Ascending aorta (tissue), 2 donors: ENCODE measurements at places on chromosomes 2 and 18. TPM values are rescaled to one million over a fixed set of nuclear protein-coding genes. Genes with fewer than 3 reads are reported as not detected.

DNA sequence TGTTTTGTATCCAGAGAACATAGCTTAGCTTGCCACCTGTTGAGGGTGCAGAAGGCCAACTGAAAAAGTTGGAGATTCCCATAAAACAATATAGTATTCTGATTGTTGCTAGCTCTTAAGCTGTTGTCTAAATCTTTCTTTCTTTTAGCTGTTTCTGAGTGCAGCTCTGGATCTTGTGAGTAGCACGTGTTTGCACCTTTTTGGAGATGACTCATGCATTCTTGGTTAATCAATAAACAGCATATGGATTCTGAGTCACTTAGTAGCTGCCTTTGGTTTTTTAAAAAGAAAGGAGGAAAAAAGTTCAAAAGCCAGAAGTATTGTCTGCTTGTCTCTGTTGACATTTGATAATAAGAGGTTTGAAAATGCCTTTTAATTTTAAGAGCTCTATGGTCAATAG lies 483.0 kb upstream of the FSIP2 start:
- H3K27ac ChIP-seq, result no peak overlapping the region
- H3K4me3 ChIP-seq, result no peak overlapping the region
- no peaks in the 10 kb centered on the region for H3K4me1 ChIP-seq
- no peak for DNase-seq
- H3K36me3 ChIP-seq, result no peaks in the 10 kb centered on the region

- no peaks in the 10 kb centered on the region for H3K27me3 ChIP-seq
- DNase-seq, result no peak
- H3K4me1 ChIP-seq, result no peaks in the 10 kb centered on the region
- no peaks in the 10 kb centered on the region for H3K36me3 ChIP-seq
These were observed 59.3 kb downstream of the WDR75 start for GRCh38 chr2:189500456-189501160.

DNA sequence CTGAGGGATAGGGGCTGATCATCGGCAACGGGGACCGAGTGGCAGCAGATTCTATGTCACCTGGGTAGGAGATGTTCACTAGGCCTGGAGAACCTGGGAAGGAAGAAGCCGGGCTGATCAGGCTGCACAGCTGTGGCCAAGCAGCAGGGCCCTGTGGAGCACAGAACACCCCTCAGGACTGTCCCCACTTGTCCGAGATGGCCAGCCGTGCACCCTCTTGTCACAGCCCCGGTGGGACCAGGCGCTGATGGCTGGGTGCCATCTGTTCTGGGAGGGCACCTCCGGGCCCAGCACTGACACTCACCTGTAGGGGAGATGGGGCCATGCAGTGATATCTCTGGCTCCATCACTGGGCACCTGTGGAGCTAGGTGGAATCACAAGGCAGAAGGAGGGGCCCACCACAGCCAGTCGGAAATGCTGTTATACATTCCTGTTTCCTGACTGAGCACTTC lies 217.9 kb upstream of the RAB6C start:
- no peak overlapping the region for H3K4me3 ChIP-seq
- no peaks in the 10 kb centered on the region for H3K4me1 ChIP-seq
- no peaks in the 10 kb centered on the region for H3K36me3 ChIP-seq
- H3K27me3 ChIP-seq, result no peaks in the 10 kb centered on the region

GRCh38 chr2:104444392-104444791 lies 409.5 kb upstream of the POU3F3 start:
- no peaks in the 10 kb centered on the region for H3K27me3 ChIP-seq
- H3K4me3 ChIP-seq, result no peak overlapping the region
- DNase-seq, result no peak
- no peak overlapping the region for H3K27ac ChIP-seq
- H3K36me3 ChIP-seq, result no peaks in the 10 kb centered on the region

- H3K27me3 ChIP-seq, result no peaks in the 10 kb centered on the region
- no peaks in the 10 kb centered on the region for H3K36me3 ChIP-seq
- no peak overlapping the region for H3K4me3 ChIP-seq
- DNase-seq, result no peak
- H3K4me1 ChIP-seq, result no peaks in the 10 kb centered on the region
These were observed 68.9 kb downstream of the DCC start for GRCh38 chr18:52408800-52409302.

GRCh38 chr2:13504808-13505207 lies 788.1 kb downstream of the TRIB2 start:
- no peak for DNase-seq
- H3K4me3 ChIP-seq, result no peak overlapping the region
- no peaks in the 10 kb centered on the region for H3K4me1 ChIP-seq
- H3K27me3 ChIP-seq, result no peaks in the 10 kb centered on the region
- no peak overlapping the region for H3K27ac ChIP-seq

GRCh38 chr2:219997341-219997851 lies 370.0 kb downstream of the SLC4A3 start:
- no peaks in the 10 kb centered on the region for H3K36me3 ChIP-seq
- no peaks in the 10 kb centered on the region for H3K4me1 ChIP-seq
- no peak for DNase-seq
- H3K27ac ChIP-seq, result no peak overlapping the region
- H3K27me3 ChIP-seq, result no peaks in the 10 kb centered on the region

GRCh38 chr2:8580316-8581233 lies 101.3 kb upstream of the ID2 start:
- no peaks in the 10 kb centered on the region for H3K4me1 ChIP-seq
- no peak for DNase-seq
- H3K27ac ChIP-seq, result no peak overlapping the region
- no peaks in the 10 kb centered on the region for H3K27me3 ChIP-seq

DNA sequence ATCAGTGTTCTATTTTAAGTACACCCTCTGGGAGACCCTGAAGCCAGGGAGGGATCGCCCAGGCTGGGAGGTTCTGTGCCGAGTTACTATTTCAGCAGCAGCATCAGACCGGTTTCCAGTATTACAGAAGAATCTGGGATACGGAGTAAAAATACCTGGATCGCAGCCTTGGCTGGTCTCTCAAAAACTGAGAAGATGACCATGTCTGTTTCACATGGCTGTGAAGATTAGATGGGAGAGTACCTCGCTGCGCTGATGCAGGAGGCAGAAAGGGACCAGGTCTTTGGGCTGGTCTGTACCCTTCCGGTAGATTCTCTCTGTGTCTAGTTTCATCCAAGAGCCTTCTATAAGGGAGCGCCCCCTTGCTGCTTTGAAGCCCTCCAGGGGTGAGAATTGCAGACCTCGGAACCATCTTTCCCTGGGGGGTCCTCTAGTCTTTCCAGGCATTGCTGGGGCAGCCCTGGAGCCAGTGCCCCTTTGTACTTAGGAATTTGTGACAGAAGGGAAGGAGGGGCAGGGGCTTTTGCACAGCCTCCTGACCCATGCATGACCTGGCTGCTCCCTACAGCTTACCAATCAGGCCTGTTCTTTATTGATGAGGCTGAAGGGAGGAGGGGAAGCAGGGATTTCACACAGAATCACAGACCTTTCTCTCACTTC lies 56.3 kb upstream of the MAPRE3 start:
- H3K4me3 ChIP-seq, result no peak overlapping the region
- peaks cover 3% of the 10 kb centered on the region for H3K4me1 ChIP-seq
- no peaks in the 10 kb centered on the region for H3K36me3 ChIP-seq
- H3K27ac ChIP-seq, result no peak overlapping the region
- H3K27me3 ChIP-seq, result no peaks in the 10 kb centered on the region

DNA sequence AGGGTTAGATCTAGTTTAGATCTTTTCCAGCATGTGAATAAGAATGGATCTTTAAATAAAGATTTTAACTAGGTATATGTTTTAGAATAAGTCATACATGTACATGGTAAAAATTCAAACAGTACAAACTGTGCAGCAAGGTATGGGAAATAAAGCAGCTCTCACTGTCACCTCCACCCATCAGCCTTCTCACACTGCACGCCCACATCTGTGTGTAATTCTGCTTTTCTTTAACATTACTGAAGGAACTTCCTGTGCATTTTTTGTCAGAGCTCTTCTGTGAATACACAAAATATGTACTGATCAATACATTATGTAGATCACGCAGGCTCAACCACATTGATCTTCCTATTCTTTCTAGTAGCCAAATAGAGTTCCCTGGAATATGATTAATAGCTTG lies 3.4 kb downstream of the CASP8 start:
- no peaks in the 10 kb centered on the region for H3K27me3 ChIP-seq
- H3K4me3 ChIP-seq, result no peak overlapping the region
- DNase-seq, result no peak
- H3K27ac ChIP-seq, result no peak overlapping the region

- no peak overlapping the region for H3K27ac ChIP-seq
- no peak overlapping the region for H3K4me3 ChIP-seq
- no peaks in the 10 kb centered on the region for H3K36me3 ChIP-seq
These were observed 119.7 kb upstream of the SMAD2 start for GRCh38 chr18:48050176-48050575.

- DNase-seq, result no peak
- H3K4me1 ChIP-seq, result peaks cover 2% of the 10 kb centered on the region
- H3K4me3 ChIP-seq, result no peak overlapping the region
These were observed 5.4 kb downstream of the ZNF521 start for GRCh38 chr18:25346561-25346960.

GRCh38 chr2:204437815-204438756 lies 107.2 kb upstream of the PARD3B start:
- DNase-seq, result no peak
- H3K4me1 ChIP-seq, result no peaks in the 10 kb centered on the region
- no peak overlapping the region for H3K4me3 ChIP-seq
- H3K27ac ChIP-seq, result no peak overlapping the region
- no peaks in the 10 kb centered on the region for H3K27me3 ChIP-seq

DNA sequence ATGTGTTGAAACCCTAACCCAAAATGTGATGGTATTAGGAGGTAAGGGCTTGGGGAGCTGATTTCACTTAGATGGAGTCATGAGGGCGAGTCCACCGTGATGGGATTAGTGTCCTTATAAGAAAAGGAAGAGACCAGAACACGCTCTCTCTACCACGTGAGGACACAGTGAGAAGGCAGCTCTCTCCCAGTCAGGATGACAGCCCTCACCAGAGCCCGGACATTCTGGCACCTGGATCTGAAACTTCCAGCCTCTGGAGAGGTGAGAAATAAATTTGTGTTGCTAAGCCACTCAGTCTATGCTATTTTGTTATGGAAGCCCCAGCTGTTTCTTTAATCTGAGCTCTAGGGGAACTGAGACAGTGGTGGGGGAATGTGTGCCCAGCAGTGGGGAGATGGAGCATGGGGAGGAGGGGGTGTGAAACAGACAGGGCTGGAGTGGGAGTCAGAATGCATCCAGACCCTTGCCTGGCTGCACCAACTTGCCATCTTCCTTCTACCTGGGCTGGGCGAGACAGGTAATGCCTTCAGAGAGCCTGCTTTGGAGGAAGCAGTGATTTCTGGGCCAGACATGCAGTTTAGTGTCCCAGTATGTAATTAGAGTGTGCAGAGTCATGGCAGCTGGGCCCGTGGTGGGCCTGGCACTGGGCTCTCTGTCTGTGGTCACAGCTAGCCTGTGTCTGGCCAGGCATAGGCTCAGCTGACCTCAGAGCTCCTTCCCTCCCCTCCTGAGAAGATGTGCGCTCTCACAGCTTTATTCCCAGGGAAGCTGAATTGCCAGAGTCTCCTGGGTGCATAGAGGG lies 38.1 kb downstream of the RHOB start:
- H3K36me3 ChIP-seq, result no peaks in the 10 kb centered on the region
- no peak for DNase-seq
- H3K27ac ChIP-seq, result no peak overlapping the region
- no peaks in the 10 kb centered on the region for H3K27me3 ChIP-seq

- no peak overlapping the region for H3K4me3 ChIP-seq
- H3K27me3 ChIP-seq, result no peaks in the 10 kb centered on the region
- no peaks in the 10 kb centered on the region for H3K36me3 ChIP-seq
- peaks cover 3% of the 10 kb centered on the region for H3K4me1 ChIP-seq
These were observed 85.2 kb downstream of the HS1BP3 start for GRCh38 chr2:20565623-20566236.

DNA sequence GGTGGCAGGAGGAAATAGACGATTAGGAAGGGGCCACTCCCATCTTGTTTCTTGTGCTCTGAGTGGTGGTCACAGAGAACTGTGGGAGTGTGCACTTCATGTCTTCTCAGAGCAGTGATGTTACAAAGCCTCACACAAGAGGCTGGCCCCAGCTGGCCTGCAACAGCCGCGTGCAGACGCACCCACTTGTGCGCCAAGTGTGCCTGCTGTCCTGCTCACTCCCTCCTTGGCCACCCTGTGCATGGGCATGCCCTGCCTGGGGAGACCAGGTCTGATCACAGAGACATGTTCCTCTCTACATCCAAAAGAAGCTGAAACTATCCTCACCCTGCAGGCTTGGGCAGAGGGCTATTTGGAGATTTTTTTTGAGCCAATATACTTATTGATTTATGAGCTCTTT lies 108.4 kb downstream of the MRO start:
- H3K4me3 ChIP-seq, result no peak overlapping the region
- H3K36me3 ChIP-seq, result no peaks in the 10 kb centered on the region
- no peak for DNase-seq
- no peaks in the 10 kb centered on the region for H3K27me3 ChIP-seq
- H3K4me1 ChIP-seq, result no peaks in the 10 kb centered on the region
- H3K27ac ChIP-seq, result no peak overlapping the region

DNA sequence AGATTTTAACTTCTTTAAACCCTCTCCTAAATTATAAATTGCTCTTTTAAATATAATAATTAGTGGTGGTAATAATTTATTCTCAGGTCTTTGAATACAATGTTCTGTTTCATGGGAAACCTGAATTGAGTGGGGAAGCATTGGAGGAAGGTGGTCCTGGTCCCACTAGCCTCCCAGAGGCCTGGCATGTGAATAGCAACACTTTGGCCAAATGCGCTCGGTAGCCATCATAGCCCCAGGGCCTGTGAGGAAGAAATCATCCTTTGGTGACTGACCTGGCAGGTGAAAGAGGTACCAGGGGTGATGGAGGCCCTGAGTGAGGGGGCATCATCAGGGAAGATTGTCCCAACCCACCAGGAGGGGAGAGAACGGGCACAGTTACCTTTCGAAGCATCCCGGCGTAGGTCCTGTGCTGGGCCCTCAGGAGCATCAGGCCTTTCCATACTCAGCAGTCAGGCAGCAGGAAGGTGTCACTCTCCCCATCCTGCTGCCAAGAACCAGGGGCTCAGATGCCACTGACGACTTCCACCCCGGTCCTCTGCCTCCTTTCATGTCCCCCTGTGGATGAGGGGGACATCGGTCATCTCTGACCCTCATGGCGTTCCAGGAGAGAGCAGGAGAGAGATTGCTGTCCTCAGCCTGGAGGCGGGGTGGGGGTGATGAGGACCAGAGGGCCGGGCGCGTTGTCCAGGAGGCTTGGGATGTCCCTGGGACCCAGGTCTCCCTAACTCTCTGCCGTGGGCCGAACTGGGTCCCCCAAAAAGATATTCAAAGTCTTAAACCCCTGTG lies 78.6 kb upstream of the HPCAL1 start:
- no peak overlapping the region for H3K27ac ChIP-seq
- no peaks in the 10 kb centered on the region for H3K27me3 ChIP-seq
- H3K4me3 ChIP-seq, result no peak overlapping the region
- DNase-seq, result no peak
- H3K36me3 ChIP-seq, result no peaks in the 10 kb centered on the region

The CLIP4 gene
- total RNA-seq, result 9.5 TPM

The CD8B gene
- total RNA-seq, result not detected

The ABHD3 gene
- total RNA-seq, result 9.6 TPM

The ALPP gene
- not detected for total RNA-seq

The COL3A1 gene
- total RNA-seq, result 411 TPM
